GM04504 (cell line): ENCODE measurements at places on chromosomes 6 and 20.

DNA sequence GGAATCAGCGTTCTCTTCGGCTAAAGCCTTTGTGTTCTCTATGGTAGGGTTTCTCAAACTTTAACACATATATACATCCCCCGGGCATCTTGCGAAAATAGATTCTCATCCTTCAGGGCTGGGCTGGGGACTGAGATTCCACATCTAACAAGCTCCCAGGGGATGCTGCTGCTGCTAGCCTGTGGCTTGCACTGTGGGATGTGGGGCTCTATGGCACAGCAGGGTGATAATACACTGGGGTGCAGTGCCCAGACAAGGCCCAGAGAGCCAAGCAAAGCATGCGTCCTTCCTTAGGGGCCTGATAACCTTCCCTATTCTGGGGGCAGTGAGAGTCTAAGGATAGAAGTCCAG, 102.0 kb downstream of the LAMP5 start:
- no peak for DNase-seq

GRCh38 chr6:163626073-163626867, 211.8 kb downstream of the QKI start:
- no peak for DNase-seq

DNA sequence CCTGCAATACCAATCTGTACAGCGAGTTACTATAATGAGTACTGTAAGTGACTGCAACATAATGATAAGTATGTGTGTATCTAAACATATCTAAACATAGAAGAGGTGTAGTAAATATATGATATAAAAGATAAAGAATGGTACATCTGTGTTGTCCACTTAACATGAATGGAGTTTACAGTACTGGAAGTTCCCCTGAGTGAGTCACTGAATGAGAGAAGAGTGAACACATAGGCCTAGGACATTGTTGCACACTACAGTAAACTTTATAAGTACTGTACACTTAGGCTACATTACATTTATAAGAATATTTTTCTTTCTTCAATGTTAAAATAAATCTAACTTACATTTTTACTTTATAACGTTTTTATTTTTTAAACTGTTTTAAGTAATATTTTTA, 380.4 kb downstream of the MMUT start:
- DNase-seq, result no peak

- DNase-seq, result no peak
Measured at GRCh38 chr6:35295521-35296315, 1.9 kb upstream of the DEF6 start.

DNA sequence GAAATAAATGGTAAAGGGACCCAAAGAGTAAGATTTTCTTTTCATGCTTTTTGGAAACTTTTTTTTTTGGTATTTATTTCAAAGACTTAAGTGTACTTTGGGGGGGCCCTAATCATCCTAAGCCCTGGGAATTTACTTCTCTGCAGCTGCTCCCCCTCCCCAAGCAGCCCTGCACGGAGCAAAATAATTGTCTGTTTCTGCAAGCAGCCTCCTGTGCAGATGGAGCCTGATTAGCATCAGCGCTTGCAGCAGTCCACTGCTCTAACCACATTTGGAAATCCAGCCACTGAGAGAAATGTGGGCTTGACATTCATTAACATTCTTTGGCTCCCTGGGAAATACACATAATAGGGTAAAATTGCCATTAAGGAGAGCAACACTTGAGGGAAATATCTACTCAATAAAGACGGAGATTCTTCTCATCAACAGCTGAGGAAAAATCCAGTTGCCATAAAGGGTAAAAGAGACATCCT, 309.2 kb upstream of the MAP3K7 start:
- DNase-seq, result no peak

DNA sequence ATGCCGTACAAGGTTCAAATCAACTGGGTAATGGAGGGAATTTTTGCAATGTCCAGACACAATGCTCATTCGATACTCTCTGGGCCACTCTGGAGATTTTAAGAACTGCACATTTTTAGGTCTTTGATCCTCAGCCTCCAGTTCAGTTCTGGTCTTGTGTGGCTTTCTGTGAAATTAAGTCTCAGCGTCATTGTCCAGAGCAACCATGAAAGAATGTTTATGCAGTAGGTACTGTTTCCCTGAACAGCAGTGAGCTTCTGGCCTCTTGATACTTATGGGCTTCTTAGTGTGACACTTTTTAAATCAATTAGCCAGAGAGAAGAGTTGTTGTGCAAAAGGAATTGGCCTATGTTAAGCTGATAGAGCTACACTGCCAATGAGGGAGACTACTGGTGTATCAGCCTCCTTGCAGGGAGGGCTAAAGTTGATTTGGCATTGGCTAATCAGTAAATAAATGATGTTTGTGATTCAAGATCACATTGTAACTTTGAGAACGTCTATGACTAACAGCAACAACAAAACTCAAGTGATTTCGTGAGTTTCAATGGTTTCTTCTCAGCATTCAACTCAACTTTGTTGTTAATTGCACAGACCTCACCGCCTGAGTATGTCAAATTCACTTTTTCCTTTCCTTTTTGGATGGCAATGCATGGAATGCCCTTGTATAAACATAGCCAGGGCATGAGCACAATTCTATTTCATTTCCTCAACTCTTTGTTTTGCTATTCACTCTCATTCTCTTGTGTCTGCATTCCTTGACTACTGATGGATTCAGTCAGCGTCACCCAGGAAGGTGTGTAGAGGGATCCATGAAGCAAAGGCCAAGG, 85.1 kb downstream of the GJA1 start:
- no peak for DNase-seq

DNA sequence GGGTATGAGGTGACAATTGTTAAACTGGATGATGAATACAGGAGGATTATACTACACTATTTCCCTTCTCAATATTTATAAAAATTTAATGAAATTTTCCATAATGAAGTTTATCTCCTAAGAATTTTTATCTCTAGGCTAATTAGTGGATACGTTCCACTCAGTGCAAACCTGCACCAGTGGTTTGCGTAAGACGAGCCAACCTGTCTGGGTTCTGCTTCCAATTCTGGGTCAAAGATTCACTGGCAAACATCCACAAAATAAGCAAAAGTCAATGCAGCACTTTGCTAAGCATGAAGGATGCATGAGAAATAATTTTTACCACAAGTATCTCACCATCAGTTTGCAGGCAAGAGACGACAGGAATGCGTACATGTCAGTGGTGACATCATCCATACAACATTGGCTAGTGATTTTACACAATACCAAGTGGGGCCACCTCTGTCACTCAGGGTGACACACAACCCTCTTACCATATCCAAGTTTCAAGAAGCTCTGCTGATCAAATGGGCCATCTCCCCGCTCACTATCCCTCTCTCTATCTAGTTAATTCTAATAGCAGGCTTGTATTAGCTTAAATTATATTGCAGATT, 51.7 kb downstream of the FAM50B start:
- DNase-seq, result no peak

GRCh38 chr6:17653198-17653882, 53.2 kb downstream of the FAM8A1 start:
- DNase-seq, result no peak
